ENCODE measurements at places on chromosomes 2 and 18.
A peak's percentile ranks its signal among the peaks of the same experiment; 100 is the strongest.

- DNase-seq: no peak
Observed at GRCh38 chr2:70724366-70724765, 43.6 kb downstream of the ADD2 start.

DNA sequence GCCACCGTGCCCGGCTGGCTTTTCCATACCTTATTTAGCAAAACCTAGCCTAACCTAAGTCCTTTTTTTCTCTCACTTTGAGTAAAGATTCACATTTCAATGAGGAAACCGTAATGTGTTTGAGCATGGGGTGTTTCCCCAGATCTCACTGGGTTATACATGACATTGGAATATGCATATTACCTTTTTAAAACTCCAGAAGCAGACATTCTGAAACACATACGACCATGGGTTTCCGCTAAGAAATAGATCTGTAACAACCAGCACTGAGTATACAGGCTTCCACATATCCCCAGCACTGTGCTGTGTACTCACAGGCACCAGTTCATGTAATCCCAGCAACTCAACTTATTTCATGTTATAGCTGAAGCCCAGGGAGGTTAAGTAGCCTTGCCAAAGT, 41.0 kb upstream of the FOSL2 start:
- no peak for DNase-seq

DNA sequence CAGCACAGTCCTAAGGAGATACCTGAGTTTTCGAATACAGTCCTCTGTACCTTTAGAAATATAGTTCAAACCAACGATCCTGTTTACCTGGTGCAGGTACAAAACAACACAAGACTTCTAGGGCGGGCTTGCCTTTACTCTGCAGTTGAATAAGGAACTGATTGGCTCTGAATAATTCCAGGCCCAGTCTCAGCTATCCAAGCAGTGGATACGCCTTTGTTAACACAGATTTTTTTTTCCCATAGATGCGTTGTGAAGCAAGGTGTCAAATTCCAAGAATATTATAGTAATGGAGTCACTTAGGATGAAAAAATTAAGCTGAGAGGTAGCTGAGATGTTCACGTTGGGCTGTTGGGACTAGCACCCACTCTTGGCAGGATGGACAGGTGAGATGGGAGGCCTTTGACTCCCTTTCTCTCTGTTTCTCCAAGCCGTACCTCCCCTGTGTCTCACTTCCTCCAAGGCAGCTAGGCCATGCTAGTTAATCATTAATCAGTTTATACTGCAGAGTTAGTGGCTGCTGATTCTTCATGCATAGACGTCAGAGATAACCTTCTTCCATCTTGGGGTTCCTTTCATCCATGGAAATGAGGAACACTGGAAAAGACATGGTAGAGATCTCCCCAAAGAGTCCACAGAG, 380.8 kb upstream of the ACVR2A start:
- DNase-seq: no peak

- DNase-seq: peak; percentile 62
Observed at GRCh38 chr2:105789745-105790460, 45.2 kb downstream of the NCK2 start.

GRCh38 chr2:152200565-152201465, 25.3 kb upstream of the STAM2 start:
- peak; percentile 80 for DNase-seq
